ENCODE measurements at places on chromosomes 7 and 10.

DNA sequence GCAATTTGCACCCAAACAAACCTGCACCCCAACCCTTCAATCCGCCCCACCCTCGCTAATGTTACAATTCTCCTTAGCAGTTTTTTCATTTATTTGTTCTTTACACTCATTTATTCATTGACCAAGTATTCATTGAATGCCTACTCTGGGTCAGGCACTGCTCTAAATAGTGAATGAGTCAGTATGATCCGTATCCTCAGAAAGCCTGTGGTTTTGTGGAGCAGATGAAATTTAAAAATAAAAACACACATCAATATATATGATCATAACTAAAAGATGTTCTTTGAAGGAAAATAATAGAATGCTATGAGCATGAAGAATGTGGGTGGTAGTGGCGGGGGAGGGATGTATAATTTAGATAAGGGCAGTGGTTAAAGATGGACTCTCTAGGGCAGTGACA, 13.3 kb downstream of the IFIT5 start:
- no peak for DNase-seq

- DNase-seq, result no peak
These were observed 38.7 kb downstream of the NPS start for GRCh38 chr10:127587668-127588365.

DNA sequence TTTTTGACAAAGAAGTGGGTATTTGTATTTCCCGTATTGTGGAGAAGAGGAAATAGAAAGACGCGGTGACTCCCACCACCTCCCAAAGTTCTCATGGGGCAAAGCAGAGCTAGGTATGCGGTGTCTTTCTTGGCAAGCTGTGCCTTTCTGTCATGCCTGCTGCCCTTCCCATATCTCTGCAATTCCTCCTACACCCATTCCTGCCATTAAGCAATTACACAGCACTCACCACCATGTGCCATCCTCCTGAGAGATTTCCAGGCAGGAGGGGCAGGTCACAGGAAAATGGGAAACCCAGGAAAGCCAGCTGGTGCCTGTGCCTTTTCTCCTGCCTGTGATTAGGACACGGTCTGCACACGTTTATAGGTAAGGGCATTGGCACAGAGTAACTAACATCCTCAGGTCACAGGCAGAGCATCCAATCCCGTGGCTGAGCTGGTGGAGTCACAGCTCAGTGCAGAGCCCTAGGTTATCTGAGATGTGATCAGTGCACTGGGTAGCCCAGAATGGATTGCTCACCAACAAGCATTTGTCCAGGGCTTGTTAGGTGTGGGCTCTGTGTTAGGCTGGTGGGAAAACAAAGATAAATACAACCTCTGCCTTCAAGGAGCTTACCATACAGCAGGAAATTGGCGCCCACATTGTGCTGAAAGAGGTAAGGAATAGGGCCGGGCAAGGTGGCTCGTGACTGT, 9.4 kb upstream of the CRTAC1 start:
- DNase-seq, result no peak

- peak; percentile 87 for DNase-seq
These were observed at the start of gene PLEKHA8 for GRCh38 chr7:30028216-30028748. TSS of gene PLEKHA8 (plus strand) at chr7:30028412. CDS start at chr7:30028763, 351 bp downstream.

GRCh38 chr10:12350167-12350872, 973 bp downstream of the CAMK1D start:
- no peak for DNase-seq

- DNase-seq, result no peak
These were observed 27.5 kb downstream of the LMBR1 start for GRCh38 chr7:156865493-156865892.

DNA sequence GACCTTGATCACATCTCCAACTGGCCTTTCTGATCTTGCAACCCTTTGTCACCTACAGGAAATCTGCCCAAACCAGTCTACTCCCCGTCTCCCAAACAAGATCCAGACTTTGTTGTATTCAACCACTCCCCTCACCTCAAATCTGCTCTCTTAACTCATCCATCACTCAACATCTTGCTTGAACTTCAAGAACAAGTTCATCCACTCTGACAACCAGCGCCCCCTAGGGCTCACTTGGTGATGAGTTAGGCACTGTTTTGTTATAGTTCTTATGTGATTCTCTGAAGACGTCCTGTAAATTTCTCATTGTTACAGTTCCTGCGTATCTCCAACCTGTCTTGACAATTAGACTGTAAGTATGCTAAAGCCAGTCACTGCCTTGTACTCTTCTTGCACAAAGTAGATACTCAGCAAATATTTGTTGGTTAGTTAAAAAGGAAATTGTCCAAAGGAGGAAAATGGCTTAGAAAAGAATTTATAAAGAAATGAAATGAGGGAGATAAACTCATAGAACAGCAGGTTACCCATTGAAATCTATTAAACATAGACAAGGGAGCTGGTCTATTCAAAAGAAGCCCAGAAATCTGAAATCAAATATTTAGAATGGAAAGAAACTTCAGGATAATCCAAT, 5.3 kb downstream of the FRMD4A start:
- no peak for DNase-seq

DNA sequence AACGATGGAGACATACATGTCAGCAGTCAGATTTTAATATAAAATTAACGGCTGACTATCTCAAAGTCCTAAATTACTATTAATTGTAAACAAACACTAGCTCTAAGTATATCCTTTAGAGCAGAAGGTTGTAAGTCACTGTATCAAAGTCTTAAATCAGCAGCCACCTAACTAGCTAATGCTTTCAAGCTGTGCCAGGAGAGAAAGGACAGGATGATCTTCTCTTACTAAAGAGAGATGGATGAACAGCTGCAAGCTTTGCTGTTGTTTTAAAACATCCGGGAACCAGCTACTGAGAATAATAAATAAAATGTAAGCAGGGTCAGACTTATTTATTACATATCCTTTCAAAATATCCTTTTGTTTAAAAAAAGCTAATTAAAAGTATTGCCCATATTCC, 24.0 kb upstream of the ABLIM1 start:
- DNase-seq, result no peak

- DNase-seq, result no peak
These were observed 53.0 kb downstream of the SH2D4B start for GRCh38 chr10:80590585-80591125.

DNA sequence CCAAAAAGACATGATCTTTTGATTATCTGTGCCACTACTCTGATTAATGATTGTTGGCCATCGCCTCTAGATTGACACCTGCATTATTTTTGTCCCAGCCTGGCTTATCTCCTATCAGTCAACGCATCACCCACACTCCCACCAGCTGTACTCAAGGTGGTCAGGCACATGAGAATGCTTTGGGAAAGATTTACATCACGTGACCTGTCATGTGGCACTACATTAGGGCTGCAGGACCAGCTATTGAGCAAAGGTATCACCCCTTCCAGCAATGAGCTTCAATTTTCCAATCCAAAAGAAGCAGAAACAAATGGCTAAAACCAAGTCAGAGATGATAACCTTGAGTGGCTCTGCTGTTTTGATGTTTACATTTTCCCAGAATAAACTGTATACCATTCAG, 204.3 kb downstream of the PLXNA4 start:
- DNase-seq, result no peak

GRCh38 chr7:131249003-131249402, 78.7 kb upstream of the MKLN1 start:
- peak; percentile 11 for DNase-seq

DNA sequence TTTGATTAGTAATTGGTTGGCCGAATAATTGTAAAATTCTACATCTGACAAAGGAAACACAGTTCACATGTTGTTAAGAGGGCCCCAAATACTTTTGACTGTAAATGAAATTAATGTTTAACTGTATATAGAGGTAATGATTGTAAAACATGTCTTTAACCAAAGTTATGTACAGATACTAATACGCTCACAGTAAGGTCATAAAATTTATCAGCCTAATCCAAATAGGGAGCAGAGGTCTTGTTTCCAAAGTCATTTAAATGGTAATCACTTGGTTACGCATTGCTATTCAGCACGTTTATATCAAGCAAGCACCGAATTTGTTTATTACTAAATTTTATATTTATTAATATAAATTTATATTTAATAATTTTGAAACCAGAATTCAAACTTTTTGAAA, 1.4 kb downstream of the PHYHIPL start:
- DNase-seq, result no peak

DNA sequence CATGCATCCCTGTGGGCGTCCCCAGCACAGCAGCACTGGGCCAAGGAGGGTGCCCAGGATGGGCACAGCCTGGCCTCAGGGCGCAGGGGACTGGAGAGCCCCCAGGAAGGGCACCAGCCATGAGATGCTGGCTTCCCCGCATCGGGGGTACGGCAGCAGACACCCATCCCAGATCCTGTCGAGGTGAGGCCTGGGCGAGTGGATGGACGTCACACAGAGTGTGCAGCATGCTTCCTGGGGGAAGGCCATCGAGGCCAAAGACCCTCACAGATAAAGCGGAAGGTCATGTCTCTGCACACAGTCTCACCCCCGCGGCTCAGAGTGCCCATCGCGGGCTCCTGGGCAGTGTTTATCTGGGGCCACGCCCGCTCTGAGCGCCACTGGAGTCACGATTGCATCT, 18.8 kb downstream of the ADGRA1 start:
- DNase-seq, result no peak

- DNase-seq, result peak; percentile 61
These were observed 1.4 kb upstream of the TSPAN15 start for GRCh38 chr10:69449841-69450240.

DNA sequence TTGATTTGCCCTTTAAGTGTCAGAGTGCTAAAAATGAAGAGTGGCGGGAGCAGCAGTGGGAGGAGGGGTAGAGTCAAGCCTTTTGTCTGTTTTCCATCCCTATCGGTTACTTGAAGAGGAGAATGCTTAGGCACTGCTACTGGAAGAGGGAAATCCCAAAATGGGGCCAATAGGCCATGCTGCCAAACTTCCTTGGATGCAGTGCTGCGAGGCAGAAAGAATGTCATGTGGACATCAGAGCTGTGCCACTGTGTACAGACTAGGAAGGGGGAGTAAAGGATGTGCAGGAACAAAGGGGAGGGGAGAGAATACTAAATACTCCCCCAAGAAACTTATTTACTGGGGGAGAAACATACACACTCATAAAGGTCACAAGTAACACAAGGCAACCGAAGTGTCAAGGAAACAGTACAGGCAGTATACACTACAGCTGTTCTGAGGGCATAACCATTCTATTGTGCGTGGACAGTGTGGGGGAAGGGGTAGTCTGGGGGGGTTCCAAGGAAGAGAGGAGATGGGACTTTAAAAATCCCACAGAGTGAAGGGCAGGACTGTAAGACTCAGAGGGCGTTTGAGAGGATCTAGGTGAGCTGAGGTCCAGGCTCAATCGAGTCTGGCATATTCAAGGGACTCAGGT, 228.7 kb upstream of the PLXNA4 start:
- DNase-seq, result no peak

DNA sequence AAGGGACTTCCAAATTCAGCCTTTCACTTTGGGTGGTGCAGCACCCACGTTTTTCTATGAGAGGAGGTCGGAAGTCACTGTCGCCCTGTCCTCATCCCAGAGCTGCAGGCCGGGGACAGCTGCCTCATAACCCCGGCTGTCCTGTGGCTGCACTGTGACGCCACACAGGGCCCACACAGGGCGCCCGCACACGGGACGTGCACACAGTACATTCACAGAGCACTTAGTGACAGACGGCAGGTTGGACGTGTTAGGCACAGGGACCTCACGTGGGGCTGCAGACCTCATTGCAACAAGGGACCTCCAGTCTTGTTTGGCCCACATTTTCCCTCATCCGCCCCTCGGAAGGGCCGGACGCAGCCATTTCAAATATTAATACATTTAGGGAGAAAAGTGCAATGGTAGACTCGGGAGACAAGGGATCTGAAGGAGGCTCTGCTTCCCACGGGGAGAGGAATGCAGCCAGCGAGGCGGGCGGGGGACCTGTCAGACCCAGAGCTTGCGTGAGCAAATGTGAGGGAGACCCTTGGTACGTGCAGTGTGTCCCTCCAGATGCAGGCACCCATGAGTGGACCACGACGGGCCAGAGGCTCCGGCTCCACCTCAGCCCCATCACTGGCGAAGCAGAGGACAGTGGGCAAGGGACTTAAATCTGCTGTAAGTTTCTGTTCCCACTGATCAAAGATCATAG, 86.7 kb downstream of the VOPP1 start:
- DNase-seq, result no peak

DNA sequence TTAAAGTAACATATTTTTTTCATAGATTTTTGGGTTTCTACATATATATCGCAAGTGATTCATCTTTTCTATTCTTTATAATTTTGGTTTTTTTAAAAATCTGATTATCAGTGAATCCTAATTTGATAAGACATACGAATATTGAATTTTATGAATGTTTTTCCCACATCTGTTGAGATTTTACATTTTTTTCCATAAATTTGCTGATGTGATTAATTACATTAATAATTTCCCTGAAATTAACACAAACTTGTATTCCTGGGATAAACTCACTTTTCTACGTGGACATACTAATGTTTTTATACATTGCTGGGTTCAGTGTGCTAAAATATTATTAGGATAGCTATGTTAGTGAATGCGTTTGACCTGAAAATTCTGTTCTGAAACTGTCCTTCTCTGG, 26.1 kb downstream of the DMTF1 start:
- no peak for DNase-seq

DNA sequence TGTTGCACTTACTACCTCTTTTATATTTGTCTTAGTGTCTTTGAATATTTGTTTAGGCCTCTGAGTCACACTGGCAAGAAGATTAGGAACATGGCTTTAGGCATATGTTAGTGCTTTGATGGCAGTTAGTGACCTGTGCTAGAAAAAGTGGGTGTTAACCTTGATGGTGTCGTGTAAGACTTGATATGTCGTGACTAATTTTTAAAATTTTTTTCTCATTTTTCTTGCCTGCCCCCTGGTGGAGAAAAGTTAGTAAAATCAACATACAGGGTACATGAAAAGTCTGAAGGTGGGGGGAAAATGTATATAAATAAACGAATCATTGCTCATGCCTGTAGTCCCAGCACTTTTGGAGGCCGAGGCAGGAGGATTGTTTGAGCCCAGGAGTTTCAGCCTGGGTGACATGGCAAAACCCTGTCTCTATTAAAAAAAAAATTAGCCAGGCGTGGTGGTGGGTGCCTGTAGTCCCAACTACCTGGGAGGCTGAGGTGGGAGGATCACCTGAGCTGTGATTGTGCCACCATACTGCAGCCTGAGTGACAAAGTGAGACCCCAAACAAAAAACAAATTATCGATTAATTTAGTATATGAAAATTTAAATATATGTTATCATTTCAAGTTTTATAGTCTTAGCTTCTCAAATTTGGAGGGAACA, 44.6 kb downstream of the TAX1BP1 start:
- no peak for DNase-seq
